ENCODE measurements at places on chromosomes 7 and 10.
A peak's percentile ranks its signal among the peaks of the same experiment; 100 is the strongest.

GRCh38 chr10:90658791-90659190 is 199.0 kb downstream of the HTR7 start:
- H3K27ac ChIP-seq, result no peak overlapping the region
- H3K36me3 ChIP-seq, result peaks cover 2% of the 10 kb centered on the region
- H3K27me3 ChIP-seq, result peaks cover 26% of the 10 kb centered on the region
- H3K4me3 ChIP-seq, result no peak overlapping the region
- no peaks in the 10 kb centered on the region for H3K4me1 ChIP-seq
- no peak for DNase-seq

DNA sequence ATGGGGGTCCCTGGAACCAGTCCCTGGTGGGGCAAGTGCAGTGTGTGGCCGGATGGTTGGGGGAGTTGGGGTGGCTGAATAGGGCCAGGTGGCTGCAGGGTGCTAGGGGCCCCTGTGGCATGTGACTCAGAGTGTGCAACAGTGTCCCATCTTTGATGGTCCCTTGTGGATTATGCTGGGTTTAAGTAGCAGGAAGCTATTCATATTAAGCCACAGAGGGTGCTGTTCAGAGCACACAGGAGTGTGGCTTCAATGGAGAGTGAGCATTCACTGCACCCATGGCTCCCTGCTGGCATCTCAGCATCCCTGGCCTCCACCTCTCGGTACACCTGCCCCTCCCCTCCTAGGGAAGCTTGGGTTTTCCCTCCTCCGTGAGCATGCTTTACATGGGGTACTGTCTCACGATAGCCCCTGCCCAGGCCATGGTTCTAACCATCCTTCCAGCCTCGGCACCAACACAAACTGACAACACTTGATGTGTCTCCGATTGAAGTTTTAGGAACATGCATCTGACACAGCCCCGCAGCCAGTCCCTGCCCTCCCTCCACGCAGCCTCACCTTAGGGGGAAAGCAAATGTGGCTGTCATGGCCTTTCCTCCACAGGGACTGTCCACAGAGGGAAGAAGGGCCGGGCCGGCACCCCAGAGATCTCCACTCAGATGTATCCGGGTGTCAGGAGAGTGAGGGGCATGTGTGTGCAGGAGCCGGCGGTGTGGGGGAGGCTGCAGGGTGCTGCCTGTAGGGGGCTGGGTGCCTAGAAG is 30.4 kb upstream of the PPIF start:
- peak overlapping the region; percentile 92 for H3K27ac ChIP-seq
- peak overlapping the region; percentile 78 for H3K4me3 ChIP-seq
- peaks cover 43% of the 10 kb centered on the region for H3K36me3 ChIP-seq

GRCh38 chr10:62830679-62831078 is 14.5 kb upstream of the EGR2 start:
- H3K4me3 ChIP-seq, result no peak overlapping the region
- H3K36me3 ChIP-seq, result no peaks in the 10 kb centered on the region
- no peak overlapping the region for H3K27ac ChIP-seq
- H3K4me1 ChIP-seq, result peaks cover 22% of the 10 kb centered on the region

DNA sequence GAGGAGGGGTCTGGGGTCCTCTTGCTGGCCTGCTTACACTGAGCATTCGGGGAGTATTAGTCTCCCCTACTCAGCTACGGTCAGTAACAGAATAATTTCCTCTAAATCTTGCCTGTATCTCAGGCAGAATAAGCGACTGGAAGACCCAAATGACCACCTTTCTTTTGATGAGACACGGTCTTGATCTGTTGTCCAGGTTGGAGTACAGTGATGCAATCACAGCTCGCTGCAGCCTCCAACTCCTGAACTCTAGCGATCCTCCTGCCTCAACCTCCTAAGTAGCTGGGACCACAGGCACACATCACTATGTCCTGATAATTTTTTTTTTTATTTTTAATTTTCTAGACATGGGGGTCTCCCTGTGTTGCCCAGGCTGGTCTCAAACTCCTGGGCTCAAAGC is 17.2 kb downstream of the CCL24 start:
- H3K4me1 ChIP-seq, result peaks cover 4% of the 10 kb centered on the region
- no peak overlapping the region for H3K4me3 ChIP-seq
- no peak for DNase-seq
- no peak overlapping the region for H3K27ac ChIP-seq
- no peaks in the 10 kb centered on the region for H3K36me3 ChIP-seq

- H3K4me3 ChIP-seq, result peak overlapping the region; percentile 66
- DNase-seq, result no peak
- peaks cover 29% of the 10 kb centered on the region for H3K36me3 ChIP-seq
- H3K27ac ChIP-seq, result no peak overlapping the region
- H3K4me1 ChIP-seq, result peaks cover 8% of the 10 kb centered on the region
- H3K27me3 ChIP-seq, result no peaks in the 10 kb centered on the region
Measured at GRCh38 chr10:133422223-133422806, 2.1 kb downstream of the SPRN start.

DNA sequence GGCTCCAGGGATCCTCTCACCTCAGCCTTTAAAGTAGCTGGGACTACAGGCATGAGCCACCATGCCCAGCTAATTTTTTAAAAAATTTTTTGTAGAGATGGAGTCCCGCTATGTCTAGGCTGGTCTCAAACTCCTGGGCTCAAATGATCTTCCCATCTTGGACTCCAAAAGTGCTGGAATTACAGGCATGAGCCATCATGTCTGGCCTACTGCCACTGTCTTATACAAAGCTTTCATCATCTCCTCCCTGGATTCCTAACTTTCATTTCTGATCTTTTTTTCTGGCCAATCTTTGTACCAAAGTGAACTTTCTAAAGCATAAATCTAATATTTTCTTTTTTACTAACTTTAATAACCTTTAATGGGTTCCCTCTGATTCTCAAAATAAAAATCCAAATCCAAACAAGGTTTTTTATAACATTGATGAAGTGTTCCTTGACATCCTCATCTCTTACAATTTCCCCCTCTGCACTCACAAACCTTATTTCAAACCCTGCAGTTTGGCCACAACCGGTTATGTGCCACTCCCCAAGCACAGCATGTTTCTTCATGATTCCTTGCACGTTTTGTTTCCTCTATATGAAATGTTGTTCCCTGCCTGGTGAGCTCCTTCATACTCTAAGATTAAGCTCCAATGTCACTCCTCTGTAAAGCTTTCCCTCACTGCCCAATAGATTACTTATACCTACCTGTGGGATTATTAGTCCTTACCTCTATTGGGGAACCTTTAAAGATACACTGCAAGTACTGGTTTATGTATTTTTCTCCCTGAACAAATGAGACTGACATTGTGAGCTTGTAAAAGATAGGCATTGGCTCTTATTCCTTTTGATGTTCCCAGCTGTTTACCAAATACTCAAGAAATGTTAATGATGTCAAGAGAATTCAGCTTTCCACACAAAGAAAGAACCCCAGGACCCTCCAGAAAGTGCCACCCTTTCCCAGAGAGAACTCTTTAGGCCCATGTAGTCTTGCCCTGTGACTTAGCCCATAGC is 101.7 kb downstream of the HOXA1 start:
- H3K4me3 ChIP-seq, result no peak overlapping the region
- no peak for DNase-seq
- H3K4me1 ChIP-seq, result no peaks in the 10 kb centered on the region
- H3K27me3 ChIP-seq, result no peaks in the 10 kb centered on the region
- no peak overlapping the region for H3K27ac ChIP-seq

- DNase-seq, result no peak
- peak overlapping the region; percentile 42 for H3K27ac ChIP-seq
- no peak overlapping the region for H3K4me3 ChIP-seq
- no peaks in the 10 kb centered on the region for H3K27me3 ChIP-seq
- H3K4me1 ChIP-seq, result peaks cover 14% of the 10 kb centered on the region
Measured at GRCh38 chr10:133268532-133268931, 8.1 kb downstream of the ADAM8 start.

- DNase-seq, result no peak
- no peak overlapping the region for H3K4me3 ChIP-seq
- H3K27ac ChIP-seq, result no peak overlapping the region
- H3K4me1 ChIP-seq, result peaks cover 7% of the 10 kb centered on the region
- no peaks in the 10 kb centered on the region for H3K36me3 ChIP-seq
Measured at GRCh38 chr10:68172324-68172723, 59.6 kb downstream of the ATOH7 start.

- DNase-seq, result no peak
- no peaks in the 10 kb centered on the region for H3K27me3 ChIP-seq
- no peak overlapping the region for H3K4me3 ChIP-seq
- H3K27ac ChIP-seq, result no peak overlapping the region
- peaks cover 13% of the 10 kb centered on the region for H3K4me1 ChIP-seq
Measured at GRCh38 chr7:35839860-35840854, 39.3 kb downstream of the SEPTIN7 start.

- H3K27me3 ChIP-seq, result no peaks in the 10 kb centered on the region
- peak overlapping the region; percentile 81 for H3K27ac ChIP-seq
- H3K4me3 ChIP-seq, result peak overlapping the region; percentile 42
Measured at GRCh38 chr7:44887293-44887692, 2.0 kb upstream of the PURB start.

GRCh38 chr10:124343351-124344265 is 75.1 kb downstream of the OAT start:
- no peaks in the 10 kb centered on the region for H3K36me3 ChIP-seq
- no peak overlapping the region for H3K4me3 ChIP-seq
- no peak for DNase-seq
- no peaks in the 10 kb centered on the region for H3K27me3 ChIP-seq

DNA sequence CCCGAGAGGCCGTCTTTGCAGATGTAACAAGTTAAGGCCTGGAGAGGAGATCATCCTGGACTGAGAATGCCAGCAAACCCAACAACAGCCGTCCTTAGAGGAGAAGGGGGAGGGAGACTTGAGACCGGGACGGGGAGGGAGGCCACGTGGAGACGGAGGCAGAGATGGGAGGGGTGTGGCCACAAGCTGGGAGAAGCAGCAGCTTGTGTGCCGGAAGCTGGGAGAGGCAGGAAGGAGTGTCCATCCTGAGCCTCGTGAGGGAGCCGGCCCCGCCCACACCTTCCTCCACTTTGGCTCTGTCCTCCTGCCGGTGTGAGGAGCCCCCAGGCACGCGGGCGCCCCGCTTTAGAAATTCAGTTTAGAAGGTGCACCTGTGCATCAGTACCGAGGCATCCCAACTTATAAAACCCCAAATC is 95.7 kb downstream of the DNAJB6 start:
- H3K36me3 ChIP-seq, result peaks cover 3% of the 10 kb centered on the region
- peak overlapping the region; percentile 52 for H3K4me3 ChIP-seq
- peak overlapping the region; percentile 75 for H3K27ac ChIP-seq
- DNase-seq, result no peak
- H3K27me3 ChIP-seq, result peaks cover 15% of the 10 kb centered on the region
- H3K4me1 ChIP-seq, result peaks cover 13% of the 10 kb centered on the region

All from stimulated activated naive B cell treated with anti-CD40 and anti-IgM and Interleukin-4, amounts not matched to agents 10 μg/mL and 1 μg/mL and 100 μg/mL, for 72 hours (primary cell).